NAMALWA (cell line): ENCODE measurements at places on chromosomes 1 and 21.

DNA sequence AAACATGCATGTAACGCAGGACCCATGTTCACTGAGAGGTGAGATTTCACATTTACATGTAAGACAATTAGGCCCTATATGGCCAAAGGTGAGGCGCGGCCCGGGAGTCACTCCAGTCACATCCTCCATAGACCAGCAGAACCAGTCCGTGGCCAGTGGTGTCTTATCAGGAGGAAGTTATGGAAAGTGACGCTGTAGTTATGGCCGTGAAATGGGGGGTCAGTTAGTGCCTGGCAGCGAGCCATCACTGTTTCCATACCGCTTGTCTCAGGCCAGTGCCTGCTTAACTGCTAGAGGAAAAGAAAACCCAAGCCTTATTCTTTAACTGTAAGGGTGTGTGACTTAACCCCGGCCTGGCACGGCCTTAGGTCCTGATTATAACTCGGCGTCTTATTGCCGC, 6.1 kb downstream of the C1orf159 start:
- no peak for DNase-seq

GRCh38 chr1:41155105-41155504, 87.0 kb downstream of the SCMH1 start:
- no peak for DNase-seq

- DNase-seq = no peak
These were observed 63.0 kb upstream of the MPC2 start for GRCh38 chr1:167999877-168000276.

DNA sequence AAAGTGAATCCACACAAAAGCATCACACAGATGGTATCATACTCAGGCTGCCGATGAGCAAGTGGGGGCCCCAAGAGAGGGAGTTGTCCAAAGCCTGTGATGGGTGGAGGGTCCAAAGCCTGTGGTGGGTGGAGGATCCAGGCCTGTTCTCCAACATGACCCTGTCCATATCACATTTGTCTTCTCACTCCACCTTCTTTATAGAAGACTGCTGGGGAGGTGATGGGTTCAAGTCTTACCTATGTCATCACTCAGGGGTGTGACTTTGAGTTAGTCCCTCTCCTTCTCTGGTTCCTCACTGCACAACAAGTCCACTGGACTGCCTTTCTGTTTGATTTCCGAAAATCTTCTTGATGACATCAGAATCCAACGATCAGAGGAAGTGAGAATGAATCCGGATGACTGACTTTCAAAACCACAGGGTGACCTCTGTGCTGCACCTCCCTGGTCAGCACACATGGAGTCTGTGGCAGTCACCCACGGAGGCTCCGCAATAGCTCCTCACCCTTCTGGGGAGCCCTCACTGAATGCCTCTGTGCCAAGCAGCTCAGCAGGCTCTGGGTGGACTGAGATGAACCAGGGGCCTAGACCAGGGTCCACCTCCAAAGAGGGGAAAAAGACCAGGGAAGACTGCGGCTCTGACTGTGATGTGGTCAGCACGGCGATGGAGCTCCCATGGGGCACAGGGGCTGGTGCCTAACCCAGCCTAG, 166.8 kb downstream of the HIVEP3 start:
- DNase-seq = peak; percentile 62

DNA sequence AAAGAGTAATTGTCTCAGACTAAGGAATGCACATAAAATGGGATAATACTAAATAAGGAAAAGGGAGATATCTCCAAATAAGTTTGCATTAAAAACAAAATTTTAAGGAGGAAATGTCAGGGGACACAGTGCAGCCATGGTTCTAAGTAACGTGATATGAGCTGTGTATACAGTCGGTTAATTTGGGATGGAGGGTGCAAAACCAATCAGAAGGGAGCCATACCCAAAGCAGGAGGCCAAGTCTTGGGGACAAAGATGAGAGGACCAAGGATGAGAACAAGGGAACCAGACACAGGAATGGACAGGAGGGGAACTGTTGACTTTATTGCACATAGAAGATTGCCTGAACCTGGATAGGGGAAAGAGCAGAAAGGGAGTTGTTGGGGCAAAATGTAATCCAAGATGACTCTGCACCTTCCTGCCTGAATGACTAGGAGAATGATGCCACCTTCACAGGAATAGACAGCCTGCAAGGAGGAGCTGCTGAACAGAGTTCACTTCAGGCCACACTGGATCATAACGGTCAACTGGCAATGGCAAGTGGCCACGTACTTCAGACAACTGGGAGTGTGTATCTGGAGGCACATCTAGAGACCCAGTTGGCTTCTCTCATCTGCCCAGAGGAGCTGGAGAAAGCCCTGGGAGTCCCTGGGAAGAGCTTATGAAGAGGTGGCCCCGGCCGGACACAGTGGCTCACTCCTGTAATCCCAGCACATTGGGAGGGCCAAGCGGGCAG, 22.0 kb upstream of the BOLA1 start:
- DNase-seq = no peak

DNA sequence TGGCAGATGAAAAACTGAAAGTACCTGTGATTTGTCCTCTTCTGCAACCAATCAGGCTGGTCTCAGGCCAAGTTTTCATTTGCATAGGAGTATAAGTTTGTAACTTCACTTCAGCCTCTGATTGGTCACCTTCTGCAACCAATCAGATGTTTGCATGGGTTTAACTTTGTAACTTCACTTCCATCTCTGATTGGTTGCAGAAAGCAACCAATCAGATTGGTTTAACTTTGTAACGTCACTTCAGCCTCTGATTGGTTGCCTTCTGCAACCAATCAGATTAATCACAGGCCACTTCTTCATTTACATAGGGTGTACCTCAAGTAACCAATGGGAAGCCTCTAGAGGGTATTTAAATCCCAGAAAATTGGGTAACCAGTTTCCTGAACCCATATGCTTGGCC, 18.9 kb upstream of the TUT4 start:
- peak; percentile 93 for DNase-seq

- DNase-seq = peak; percentile 67
These were observed 86.8 kb upstream of the CD34 start for GRCh38 chr1:207997486-207998268.

DNA sequence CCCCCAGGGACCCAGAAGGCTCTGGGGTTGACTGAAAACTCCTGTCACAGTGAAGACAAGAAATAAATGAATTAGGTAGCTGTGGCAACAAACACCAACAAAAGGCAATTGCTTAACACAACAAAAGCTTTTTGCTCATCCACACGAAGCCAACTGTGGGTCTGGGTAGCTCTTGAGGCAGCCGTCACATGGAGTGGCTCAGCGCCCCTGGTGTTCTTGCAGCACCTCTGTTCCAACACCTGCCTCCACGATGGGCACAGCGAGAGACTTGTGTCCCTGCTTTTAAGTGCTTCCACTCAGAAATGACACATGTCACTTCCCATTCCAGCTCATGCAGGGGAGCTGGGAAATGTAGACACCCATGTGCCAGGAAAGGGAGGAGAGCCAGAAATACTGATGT, 364.5 kb upstream of the DUSP10 start:
- DNase-seq = no peak

- no peak for DNase-seq
These were observed 50.8 kb upstream of the COL24A1 start for GRCh38 chr1:86207323-86207722.

DNA sequence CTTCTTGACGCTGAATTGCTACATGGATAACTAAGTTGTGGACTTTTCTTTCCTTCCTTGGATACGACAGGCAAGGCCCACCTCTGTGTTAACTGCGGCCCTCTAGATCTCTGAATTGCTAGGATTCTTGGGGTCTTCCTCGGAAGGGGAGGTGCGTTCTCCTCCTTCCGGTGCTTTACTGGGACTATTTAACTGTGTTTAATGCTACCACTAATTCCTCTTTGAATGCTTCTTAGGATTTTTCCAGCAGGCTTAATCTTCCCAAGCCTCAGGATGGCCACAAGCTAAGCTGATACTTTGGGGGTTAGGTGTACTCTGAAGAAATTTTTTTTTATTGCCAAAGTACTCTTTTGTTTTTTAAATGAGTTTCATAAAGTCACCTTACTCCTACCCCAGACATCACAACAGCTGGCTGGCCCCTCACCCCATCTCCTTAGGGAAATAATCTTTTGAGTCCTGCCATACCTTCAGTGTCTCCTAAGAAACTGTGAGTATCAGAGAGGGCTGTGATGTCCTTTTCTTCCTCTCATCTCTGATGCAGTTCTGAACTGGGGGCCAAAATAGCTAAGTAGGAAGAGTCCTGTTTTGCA, 21.4 kb downstream of the KIRREL1 start:
- no peak for DNase-seq

DNA sequence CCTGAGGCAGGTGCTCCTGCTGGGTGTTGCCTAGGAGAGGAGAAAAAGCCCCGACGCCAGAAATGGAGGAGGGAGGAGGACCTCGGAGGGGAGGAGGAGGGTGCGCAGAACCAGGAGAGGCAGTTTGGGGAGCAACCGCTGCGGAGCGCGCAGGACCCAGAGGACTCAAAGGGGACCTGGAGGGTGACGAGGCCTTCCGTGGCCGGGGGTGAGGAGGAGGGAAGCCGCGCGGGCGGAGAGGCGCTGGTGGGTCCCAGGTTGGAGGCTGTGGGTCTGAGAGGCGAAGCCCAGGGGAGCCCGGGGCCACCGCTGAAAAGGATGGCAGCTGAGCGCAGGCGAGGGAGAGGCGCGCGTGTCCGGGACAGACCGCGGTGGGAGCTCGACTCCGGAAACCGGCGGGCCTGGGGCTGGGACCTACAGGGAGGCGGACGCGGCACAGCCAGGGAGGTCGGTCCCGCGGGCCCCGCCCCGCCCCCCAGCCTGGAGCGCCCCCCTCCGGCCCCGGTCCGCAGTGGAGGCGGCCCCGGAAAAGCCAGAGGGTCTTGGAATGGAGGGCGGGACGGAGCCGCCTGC, 15.1 kb downstream of the RNF223 start:
- no peak for DNase-seq

DNA sequence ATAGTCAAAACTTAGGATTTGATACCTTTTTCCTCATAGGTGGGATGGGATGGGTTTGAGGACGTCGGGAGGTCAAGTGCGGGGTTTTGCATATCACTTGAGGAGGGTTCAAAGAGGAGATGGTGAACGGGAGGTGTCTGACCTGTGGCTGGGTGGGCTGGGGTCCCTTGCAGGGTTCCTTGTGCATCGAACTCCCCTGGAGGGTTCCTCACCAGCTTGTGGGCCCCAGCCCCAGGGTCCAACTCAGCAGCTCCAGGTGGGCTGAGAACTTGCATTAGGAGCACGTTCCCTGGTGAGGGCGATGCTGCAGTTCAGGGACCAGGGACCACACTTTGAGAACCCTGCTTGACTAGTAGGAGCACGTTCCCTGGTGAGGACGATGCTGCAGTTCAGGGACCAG, 23.2 kb downstream of the TRPM2 start:
- DNase-seq = no peak

- DNase-seq = no peak
These were observed 1.1 kb downstream of the INKA2 start for GRCh38 chr1:111738133-111738435.

- DNase-seq = peak; percentile 84
These were observed at the start of gene PCBP3 for GRCh38 chr21:45643021-45643980. PCBP3 (plus strand) TSS chr21:45643725; CDS start chr21:45850086, 206,361 bp downstream.

DNA sequence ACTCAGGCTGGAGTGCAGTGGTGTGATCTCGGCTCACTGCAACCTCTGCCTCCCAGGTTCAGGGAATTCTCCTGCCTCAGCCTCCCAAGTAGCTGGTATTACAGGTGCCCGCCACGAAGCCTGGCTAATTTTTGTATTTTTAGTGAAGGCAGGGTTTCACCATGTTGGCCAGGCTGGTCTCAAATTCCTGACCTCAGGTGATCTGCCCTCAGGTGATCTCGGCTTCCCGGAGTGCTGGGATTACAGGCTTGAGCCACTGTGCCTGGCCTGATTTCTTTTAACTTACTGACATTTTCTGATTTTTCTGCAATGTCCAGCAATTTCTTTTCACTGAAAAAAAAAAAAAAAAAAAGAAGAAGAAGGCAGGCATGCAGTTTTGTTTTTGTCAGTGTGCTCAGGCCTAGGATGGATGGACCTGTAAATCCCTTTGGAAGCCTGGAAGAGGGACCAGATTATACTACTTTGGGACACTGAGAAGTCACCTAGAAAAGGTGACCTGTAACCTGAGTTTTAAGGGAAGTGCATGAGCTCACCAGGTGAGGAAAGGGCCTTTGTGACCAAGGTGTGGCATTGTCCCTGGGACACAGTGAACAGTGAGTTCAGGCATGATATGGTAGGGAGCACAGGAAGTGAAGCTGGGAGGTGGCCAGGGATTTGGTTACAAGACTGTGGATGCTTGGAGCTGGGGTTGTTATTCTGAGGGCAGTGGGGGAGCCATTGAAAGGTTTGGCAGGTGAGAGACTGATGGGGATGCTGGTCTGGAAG, 2.7 kb upstream of the TMEM61 start:
- DNase-seq = no peak

GRCh38 chr1:230108580-230108979, 41.5 kb downstream of the GALNT2 start:
- DNase-seq = no peak

DNA sequence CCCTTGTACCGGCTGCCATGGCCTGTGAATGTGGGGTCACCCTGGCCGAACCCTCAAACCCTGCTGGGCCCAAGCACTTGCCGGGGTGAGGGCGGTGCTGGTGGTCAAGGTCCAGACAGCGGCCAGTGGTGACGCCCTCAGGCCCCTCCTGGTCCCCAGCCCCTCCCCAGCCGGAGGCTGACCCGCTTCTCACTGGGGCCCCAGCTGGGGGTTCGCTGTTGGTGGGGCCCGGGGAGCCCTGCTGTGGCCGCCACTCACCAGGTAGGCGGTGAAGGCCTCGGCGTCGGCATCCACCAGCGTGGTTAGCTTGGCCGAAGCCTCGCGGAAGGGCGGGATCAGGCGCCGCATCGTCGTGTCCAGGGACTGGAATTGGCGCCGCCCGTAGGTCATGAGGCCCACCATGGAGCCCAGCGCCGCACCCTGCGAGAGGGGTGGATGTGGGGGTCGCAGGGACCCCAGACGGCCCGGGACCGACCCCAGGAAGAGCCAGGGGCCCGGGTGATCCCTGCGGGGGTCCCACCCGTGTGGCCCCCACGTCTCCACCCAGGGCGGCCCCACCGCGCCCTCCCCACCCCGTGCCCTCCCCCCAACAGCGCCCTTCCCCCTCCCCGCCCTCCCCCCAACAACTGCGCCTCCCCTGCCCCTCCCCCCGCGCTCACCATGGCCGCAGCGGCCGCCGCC, 10.1 kb downstream of the FTCD start:
- DNase-seq = no peak
